Left renal cortex interstitium (tissue), 4 donors: ENCODE measurements at places on chromosomes 4 and X. TPM values are rescaled to one million over a fixed set of nuclear protein-coding genes. Genes with fewer than 3 reads are reported as not detected.

DNA sequence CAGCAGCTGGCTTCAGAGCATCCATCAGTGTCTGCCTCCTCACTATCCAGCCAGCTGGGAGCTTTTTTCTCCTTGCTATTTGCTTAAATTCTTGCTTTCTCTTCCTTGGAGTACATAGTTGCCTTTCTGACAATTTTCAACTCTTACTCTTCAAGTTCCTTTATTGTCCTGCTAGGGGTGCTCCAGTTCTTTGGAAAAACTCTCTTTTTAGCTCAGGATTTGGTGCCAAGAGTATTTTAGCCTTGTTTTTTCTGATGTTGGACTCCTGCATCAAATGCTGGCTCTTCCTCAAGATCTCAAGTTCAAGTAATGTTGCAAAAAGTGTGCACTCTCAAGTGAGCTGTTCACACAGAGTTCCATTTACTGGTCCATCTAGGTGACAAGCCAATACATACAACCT is 126.4 kb downstream of the KDR start:
- no peak for DNase-seq

- DNase-seq, result no peak
Observed at GRCh38 chrX:79366873-79367749, at the start of gene ITM2A. TSS of gene ITM2A (minus strand) at chrX:79367334. CDS start at chrX:79367215, 119 bp downstream.

DNA sequence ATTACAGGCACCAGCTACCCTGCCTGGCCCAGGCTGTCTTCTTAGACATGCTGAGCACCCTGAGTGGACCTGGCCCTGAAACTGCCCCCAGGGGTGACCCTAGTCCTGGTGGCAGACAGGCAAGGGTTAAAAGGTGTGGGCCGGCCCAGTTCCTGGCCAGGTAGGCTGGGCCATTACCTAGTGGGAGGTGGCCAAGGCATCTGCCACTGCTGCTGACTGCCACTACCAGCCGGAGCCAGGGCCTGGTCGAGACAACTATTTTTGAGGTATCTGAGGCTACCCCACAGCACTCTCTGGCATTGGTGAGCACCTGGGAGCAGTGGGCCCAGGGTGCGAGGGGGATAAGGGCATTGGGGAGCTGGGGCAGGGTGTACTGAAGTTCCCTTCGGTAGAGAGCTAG is at the start of gene CCDC120:
Gene CCDC120 (plus strand): TSS at position 206 of the 400 bp plus-strand sequence. CDS start 3,043 bp downstream, outside the sequence.
- no peak for DNase-seq

GRCh38 chrX:121010218-121010617 is 24.7 kb upstream of the CT47A1 start:
- no peak for DNase-seq

- no peak for DNase-seq
Observed at GRCh38 chrX:48459483-48459882, 10.6 kb downstream of the SLC38A5 start.

- DNase-seq, result no peak
Observed at GRCh38 chrX:31708116-31708515, 636.3 kb upstream of the FTHL17 start.

DNA sequence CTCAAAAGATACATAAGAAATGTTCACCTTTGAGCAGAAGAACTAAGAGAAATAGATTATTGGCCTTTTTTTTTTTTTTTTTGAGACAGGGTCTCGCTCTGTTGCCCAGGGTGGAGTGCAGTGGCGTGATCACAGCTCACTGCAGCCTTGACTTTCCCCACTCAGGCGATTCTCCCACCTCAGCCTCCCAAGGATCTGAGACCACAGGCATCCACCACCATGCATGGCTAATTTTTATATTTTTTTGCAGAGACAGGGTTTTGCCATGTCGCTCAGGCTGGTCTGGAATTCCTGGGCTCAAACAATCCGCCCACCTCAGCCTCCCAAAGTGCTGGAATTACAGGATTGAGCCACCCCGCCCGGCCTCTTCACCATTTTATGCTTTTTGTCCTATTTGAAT is 2.9 kb upstream of the TLR6 start:
- no peak for DNase-seq

DNA sequence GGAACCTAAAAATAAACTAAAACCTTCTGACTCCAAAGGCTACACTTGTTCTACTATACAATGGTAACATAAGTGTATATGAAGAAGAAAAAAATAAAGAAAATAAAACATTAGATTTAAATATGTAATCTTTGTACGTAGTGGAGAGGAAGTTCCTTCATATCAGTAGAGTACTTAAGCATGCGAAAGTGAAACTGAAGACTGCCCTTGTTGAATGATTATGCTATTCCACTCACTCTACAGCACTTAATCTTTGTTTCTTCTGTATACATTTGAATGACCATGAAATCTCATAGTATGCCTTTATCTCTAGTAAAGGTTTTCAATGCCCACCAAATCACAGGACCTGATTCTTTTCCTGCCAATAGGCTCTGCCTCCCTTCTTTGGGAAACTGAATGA is 78.9 kb downstream of the NDST3 start:
- DNase-seq, result no peak

DNA sequence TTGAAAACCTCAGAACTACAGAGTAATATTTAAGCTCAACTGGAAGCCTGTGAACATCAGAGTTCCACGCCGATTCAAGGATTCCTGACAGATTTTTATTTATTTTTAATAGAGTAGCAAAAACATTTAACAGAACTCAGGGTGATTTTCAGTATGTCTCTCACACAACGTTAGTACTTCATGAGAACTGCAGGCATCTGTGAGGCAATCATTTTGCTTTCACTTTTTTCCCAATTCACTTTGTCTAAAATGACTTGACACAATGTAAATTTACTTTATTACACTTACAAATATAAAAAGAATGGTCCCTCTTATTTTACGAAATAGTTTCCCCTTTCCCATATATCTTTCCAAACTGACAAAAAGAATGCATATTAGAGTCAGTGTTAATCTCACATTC is 869.5 kb upstream of the EPHA5 start:
- no peak for DNase-seq

DNA sequence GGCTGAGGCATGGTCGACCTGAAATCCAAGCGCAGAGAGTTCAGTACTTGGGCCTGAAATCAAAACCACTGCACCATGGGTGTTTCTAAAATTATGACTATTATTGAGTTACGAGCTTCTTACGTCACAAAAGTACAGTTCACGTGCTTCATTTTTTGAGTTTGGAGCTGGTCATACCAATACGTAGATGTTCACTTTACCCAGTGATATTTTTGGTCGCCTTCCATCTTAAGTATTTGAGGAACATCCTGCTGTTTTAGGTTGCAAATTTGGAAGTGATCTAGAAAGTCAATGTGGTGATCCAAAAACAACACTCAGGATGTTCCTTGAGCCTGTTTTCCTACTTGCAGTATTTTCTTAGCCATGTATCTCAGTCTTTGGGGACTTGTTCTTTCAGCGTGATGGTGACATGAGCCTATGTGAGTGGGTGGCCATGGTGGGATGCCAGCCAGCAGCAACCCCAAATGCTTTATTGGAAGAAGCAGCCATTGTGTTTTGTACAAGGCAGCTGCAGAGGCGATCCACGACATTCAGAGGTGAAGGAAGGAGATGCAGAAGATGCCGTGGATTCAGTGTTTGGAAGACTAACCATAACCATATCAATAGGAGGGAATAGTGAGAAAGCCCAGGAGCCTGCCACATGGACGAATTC is 28.7 kb downstream of the LDB2 start:
- DNase-seq, result no peak

- no peak for DNase-seq
Observed at GRCh38 chrX:110851780-110852179, 56.2 kb upstream of the CHRDL1 start.

DNA sequence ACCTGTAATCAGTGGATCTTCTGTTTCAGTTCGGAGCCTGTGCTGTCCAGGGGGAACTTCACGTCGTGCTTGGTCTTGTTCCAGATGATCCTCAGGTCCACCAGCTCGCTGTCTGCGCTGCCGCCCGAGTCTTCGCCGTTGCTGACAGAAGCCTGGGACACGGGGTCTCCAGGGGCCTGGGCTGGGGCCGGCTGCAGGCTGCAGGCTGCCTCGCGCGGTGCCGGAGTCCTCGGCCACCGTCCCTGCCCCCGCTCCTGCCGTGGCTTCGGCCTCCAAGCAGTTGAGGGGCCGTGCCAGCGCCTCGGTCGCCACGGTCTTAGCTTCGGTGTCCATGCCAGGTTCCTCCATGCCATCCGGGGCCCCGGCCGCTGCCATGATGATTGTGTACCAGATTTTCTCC is 37.3 kb upstream of the CCNI start:
- no peak for DNase-seq

DNA sequence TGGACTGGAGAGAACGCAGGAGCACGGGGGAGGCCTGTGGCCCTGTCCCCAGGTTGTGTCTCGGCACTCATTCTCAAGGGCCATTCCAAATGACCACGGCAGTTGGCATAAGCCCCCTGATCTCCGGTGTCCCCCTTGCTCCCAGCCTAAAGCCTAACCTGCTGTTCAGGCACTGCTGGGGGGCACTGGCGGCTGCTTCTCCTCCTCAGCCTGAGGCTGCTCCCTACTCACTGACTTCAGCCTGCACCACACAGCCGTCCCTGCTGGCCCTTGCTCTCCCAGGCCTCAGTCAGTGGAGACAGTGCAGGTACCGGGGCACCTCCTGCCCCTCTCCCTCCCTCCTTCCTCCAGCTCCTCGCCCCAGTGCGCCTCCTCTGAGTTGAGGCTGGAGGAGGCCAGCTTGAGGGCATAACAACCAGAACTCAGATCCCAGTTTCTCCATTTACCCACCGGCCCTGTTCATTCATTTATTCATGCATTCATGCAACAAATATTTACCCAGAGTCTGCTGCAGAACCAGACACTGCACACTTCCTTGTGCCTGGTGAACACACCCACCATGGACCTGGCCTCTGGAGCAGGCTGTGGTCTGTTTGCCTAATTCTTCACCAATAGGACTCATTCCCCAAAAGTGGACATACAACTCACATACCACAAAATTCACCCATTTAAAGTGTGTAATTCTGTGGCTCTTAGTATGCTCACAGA is 65.0 kb downstream of the CPZ start:
- DNase-seq, result no peak

DNA sequence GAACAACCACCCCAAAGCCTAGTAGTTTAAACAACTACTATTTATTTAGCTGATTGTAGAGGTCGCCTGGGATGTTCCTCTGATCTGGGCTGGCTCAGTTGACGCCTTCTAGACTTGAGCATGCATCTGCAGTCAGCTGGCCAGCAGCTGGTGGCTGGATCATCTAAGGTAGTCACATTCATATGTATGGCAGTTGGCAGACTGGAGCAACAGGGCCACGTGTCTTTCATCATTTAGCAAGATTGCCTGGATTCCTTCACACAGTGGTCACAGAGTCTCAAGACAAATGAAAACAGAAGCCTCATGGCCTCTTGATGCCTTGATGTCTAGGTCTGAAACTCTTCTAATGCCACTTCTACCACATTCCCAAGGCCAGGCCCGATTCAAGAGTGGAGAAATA is 220.6 kb upstream of the S100G start:
- no peak for DNase-seq

GRCh38 chr4:23001478-23001877 is 308.7 kb downstream of the GBA3 start:
- no peak for DNase-seq

- no peak for DNase-seq
Observed at GRCh38 chrX:115948018-115948923, 222.3 kb upstream of the AGTR2 start.

- no peak for DNase-seq
Observed at GRCh38 chr4:141158219-141158618, 24.9 kb upstream of the RNF150 start.

DNA sequence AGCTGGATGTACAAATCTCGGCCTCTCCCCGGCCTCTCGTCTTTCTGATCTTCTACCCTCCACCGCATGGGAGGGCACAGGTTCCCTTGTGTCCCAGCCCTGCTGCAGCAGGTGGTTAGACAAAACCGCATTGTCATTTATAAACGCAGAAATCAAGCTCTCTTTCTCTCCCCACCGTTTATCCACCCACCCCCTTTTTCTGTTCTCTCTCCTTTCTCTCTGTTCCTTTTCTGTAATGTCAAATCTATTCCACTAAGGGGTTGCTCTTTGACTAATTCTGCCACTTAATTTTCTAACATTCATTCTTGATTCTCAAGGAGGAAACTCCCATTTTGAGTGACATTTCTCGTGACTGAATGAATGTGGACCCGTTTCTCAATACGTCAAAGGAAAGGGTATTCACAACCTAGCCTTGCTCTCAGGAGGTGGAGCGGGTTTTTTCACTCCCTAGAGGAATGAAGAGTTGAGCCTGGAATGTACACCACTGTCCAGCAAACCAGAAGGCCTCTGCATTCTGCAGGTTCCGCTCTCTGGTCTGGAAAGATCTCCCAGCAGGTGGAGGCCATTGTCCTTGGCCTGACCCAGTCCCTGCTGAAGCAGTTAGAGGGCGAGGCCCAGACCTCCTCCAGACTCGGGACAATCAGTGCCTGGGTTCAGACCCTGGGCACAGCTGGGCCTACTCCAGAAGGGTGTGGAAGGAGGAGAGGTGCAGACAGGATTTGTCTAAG is 70.9 kb upstream of the ENPP6 start:
- DNase-seq, result no peak

DNA sequence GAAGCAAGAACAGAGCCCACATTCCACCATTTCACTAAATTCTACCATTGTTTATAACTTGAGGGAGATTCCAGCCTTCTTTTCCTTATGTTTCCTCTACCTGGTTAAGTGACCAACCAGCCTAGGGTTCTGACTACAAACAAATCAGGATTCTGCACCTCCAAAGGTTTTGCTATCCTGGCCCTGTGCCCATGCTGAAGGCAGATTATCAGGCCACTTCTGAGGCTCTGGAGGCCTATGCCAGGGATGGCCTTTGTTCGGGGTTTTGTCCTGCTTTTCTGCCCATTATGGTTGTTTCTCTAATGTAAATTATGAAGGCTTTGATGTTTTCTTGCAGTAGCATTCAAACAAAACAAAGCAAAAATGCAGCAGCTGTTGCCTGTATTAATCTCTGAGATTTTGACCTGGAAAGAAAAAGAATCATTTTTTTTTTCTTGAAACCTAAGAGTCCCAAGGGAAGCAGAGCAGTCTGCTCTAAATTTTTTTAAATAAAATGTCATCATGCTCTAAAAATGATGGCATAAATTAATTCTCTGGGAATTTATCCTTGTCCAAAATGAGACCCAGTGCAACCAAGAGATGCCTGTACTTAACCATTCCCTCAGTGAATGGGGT is 55.6 kb downstream of the RNF150 start:
- no peak for DNase-seq

GRCh38 chr4:152485726-152486276 is 50.1 kb downstream of the FBXW7 start:
- no peak for DNase-seq

- no peak for DNase-seq
Observed at GRCh38 chr4:3712936-3713335, 53.2 kb upstream of the ADRA2C start.

- no peak for DNase-seq
Observed at GRCh38 chr4:16865209-16865896, 33.1 kb downstream of the LDB2 start.

The RGN gene
- polyA plus RNA-seq, result 30.8 TPM

The CCDC110 gene
- polyA plus RNA-seq, result 3.8 TPM

The HAUS3 gene
- polyA plus RNA-seq, result 17.3 TPM

The RS1 gene
- 0.20 TPM for polyA plus RNA-seq

The CXCL6 gene
- 0.14 TPM for polyA plus RNA-seq

The ADH5 gene
- 314 TPM for polyA plus RNA-seq

The MAGEA11 gene
- polyA plus RNA-seq, result not detected

The GDPD2 gene
- polyA plus RNA-seq, result 0.95 TPM

The KCND1 gene
- polyA plus RNA-seq, result 3.0 TPM

The EXOC1L gene
- polyA plus RNA-seq, result not detected

The KDR gene
- 49.6 TPM for polyA plus RNA-seq
